NCI-H1105 (cell line): ENCODE measurements at places on chromosomes 12 and 14.

- no peak for DNase-seq
These were observed 27.5 kb upstream of the DCN start for GRCh38 chr12:91210144-91210543.

DNA sequence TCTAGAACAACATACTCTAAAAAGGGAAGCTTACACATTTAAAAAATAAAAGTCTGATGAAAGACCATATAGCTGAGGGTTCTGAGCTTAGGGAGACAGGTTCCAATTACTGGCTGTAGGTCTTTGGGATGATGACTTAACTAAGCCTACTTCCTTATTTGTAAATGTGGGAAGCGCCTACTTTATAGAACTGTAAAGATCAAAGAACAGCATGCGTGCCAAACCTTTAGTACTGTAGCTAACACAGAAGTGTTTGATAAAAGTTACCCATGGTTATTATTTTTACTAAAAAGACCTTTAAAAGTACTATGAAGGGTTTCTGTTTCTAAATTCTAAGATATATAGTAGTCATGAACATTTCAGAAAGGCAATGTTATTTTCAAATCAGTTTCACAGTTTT lies 35.7 kb downstream of the STK38L start:
- no peak for DNase-seq

GRCh38 chr14:89352976-89353765 lies 63.9 kb downstream of the FOXN3 start:
- DNase-seq, result no peak

GRCh38 chr12:6315704-6316597 lies 5.5 kb downstream of the PLEKHG6 start:
- DNase-seq, result no peak

DNA sequence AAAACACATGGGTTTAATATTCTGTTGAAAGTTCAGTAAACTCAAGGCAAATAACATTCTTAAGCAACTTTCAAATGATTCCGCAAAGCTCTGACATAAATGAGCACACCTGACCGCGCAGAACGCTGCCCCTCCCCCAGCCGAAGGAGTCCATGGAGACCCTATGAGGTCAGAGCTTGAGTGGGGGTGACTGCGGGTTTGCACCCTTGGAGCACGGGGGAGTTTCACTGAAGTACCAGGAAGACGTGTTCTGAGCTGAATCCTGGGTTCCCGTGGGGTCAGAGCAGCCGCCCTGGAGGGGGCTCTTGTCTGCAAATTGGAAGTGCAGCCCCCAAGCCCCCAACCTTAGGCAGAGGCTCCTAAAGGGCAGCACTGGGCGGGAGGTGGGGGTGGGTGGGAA lies 324.1 kb upstream of the SFSWAP start:
- no peak for DNase-seq

DNA sequence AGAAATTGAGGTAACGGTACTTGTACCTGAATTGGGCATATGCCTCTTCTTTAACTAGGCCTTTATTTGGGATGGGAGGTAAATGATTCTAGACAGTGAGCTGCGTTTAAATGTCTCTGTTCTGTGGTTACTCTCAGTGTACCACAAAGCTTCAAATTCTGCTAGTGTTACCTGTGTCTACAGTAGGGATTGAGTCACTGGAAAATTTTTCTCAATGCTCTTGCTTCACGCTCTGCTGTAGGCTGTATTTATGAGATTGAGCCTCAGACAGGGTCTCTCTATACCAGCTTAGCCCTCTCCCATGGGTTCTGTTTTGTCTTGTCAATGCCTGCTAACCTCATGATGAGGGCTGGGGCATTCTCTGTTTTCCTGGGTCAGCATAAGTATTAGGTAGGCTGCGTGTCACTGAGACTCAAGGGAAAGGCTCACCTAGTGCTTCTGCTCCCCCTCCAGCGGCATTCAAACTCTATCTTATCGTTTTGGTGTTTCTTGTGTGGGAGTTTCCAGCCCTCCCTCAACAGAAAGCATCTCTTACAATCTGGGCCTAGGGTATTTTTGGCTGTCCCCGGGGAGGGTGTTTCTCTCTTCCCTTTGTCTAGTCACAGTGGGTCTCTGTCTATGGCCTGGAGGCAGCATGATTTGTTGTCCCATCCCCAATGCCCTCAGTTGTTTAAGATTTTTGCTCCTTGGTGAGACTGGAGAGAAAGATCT lies 285.8 kb downstream of the ADGRD1 start:
- DNase-seq, result no peak

DNA sequence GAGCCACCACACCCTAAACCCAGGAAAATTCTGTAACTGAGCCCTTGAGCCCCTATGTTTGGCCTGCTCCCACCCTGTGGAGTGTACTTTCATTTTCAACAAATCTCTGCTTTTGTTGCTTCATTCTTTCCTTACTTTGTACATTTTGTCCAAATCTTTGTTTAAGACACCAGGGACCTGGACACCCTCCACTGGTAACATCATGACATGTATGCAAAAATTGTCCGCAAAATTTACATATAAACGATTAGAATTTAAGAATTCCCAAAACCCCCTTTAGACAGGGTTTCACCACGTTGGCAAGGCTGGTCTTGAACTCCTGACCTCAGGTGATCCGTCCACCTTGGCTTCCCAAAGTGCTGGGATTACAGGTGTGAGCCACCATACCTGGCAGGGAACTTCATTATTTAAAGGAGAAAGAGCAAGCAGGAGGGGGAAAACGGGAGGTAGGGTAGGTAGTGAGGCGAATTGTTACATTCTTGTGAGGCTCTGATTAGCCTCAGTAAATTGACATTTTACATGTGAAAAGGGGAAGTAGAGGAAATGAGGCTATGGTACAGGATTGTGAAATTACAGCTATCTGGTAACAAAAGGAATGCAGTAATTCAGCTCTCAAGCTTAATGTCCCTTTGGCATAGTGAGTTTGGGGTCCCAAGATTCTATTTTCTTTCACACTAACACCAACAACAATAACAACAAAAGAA lies 27.6 kb downstream of the TUBA1A start:
- DNase-seq, result no peak

- DNase-seq, result no peak
These were observed 35.6 kb downstream of the GXYLT1 start for GRCh38 chr12:42109031-42109430.

DNA sequence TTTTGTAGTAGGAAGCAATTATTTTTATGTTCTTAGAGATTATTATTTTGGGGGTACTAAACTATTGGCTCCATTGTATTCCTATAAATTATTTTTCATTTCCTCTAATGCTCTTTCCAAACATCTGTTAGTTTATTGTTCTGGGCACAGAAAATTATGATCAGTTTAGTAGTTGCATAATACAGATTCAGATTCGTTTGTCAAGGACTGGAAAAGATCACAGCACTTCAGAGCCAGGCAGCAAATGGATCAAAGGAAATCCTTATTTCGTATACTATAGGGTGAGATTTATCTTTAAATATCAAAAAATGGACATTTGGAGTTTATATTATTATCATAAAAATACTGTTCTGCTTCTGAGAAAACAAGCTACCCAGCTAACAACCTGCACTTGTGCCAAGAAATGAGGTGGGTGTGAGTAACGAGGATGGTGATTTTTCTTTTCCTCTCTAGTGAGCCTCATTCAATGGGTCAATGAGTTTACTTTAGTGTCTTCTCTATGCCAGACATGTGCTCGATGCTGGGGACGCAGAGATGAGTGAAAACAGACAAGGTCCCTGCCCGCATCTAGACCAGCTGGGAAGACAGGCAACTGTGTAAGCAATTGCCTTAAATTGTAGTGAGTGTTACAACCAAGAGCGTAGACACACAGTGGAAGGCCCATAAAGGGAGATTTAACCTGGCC lies 208.6 kb upstream of the PLXNC1 start:
- no peak for DNase-seq

DNA sequence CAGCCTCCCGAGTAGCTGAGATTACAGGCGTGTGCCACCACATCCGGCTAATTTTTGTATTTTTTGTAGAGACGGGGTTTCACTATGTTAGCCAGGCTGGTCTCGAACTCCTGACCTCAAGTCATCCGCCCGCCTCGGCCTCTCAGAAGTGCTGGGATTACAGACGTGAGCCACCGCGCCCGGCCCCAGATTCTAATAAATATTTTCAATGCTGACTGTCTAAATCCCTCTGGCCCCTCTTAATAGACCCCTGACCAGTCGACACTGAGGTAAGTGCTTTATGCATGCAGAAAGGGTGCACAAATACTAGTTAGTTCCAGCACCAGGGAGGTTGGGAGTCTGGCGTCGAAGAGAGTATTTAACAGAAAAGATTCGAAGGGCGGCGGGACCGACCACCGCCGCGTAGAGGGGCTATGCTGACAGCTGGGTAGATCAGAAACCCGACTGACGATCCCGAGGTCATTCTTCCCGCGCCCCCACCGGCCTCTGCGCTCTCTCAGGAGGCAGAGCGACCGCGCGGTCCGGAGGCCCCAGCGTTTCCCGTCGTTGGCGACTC lies 1.1 kb upstream of the SPATS2 start:
- DNase-seq, result no peak
